OCI-M1 (cell line): ENCODE measurements at places on chromosomes 5 and 9.
A peak's percentile ranks its signal among the peaks of the same experiment; 100 is the strongest.

GRCh38 chr5:2657151-2657550 is 94.3 kb downstream of the IRX2 start:
- DNase-seq: no peak

DNA sequence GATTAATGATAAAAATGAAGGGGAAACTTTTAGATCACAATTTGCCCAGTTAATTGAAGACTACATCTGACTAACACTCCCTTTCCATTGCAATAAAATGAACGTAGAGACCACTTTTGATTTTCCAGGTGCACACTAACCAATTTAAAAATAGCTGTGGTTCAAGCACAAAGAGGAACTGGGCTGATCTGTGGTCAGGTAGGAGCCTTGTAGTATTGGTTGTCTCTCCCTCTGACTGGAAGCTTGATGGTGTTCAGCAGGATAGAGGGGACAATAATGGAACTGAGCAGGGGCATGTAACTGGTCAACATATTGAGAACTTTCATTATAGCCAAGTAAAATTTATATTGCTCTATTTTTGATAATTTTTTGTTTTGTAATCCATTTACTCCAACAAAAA is 886.8 kb upstream of the SEMA6A start:
- no peak for DNase-seq

GRCh38 chr5:58071566-58071965 is 388.3 kb downstream of the PLK2 start:
- peak; percentile 88 for DNase-seq

DNA sequence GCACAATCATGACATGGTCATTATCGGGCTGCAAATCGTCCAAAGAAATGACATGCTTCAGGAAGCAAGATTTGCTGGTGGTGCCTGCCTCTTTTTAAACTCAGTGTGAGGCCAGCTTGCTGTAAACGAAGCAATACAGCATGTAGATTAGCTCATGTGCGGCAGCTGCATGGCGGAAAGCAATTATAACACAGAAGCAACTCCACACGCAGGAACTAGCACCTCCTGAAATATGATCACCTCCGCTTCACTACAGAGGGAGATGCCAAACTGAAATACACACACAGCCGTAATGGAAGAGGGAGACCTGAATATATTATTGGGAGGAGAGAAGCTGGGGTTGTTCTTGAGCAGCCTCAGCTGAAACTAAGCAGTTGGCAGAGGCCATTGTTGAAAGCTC is 312.5 kb downstream of the PSAT1 start:
- DNase-seq: no peak

GRCh38 chr5:78008356-78008967 is 232.3 kb upstream of the TBCA start:
- DNase-seq: peak; percentile 77

- no peak for DNase-seq
Observed at GRCh38 chr5:77563475-77563874, 71.4 kb upstream of the WDR41 start.

- DNase-seq: peak; percentile 63
Observed at GRCh38 chr5:32390819-32391591, 53.5 kb downstream of the ZFR start.

GRCh38 chr5:6183391-6184390 is 194.7 kb downstream of the MED10 start:
- no peak for DNase-seq
